GM23338 (cell line): ENCODE measurements at places on chromosomes 1 and 21. TPM values are rescaled to one million over a fixed set of nuclear protein-coding genes. Genes with fewer than 3 reads are reported as not detected.

PEF1 gene
- 60.5 and 68.5 TPM in 2 replicates for total RNA-seq

PRAMEF26 gene
- not detected in 2 replicates for total RNA-seq

KCNJ15 gene
- not detected in 2 replicates for total RNA-seq

ETV3L gene
- total RNA-seq: not detected in 2 replicates

PTAFR gene
- 0.27 and 0.76 TPM in 2 replicates for total RNA-seq

NMNAT2 gene
- 8.5 and 10.0 TPM in 2 replicates for total RNA-seq

UBAP2L gene
- 157 and 164 TPM in 2 replicates for total RNA-seq

HFM1 gene
- 3.3 and 5.2 TPM in 2 replicates for total RNA-seq

FCGR3A gene
- not detected in 2 replicates for total RNA-seq

CNKSR1 gene
- 11.3 and 12.5 TPM in 2 replicates for total RNA-seq

GPR37L1 gene
- 0.21 TPM in 1 of 2 replicates, not detected in the other for total RNA-seq
